ENCODE measurements at places on chromosomes 4 and X.

DNA sequence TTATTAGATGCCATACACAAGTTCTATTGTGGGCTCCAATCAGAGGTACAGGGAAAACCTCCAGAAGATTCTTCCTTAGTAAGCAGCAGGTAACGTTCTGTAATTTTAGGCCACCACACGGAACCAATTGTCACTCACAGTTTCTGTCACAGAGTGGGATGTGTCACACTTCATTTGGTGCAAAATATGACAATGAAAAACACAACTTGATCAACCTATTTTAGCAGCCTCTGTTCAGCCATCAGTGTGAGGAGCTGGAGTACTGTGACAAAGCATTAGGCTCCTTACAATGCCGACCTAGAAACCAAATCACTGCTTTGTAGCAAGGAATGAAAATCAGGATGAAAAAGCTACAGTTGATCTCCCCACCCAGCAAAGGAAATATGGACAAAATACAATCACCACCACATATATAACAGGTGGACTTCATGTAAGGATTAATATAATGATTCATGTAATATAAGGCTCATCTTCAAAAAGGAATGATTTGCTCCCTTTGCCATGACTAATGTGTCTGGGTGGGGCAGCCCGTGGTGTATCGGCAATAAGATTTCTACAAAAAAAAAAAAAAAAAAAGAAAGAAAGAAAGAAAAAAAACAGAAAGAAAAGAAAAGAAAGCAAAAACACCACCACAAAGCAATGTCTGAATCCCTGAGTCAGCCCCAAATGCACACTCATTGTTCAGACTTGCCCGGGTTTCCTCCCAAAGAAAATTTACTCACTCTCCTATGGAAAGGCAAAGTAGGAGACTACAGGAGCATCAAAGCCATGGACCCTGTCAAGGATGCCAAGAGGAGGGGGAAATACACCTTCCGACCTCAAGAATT lies 36.0 kb downstream of the SLC9A7 start:
- DNase-seq: no peak

GRCh38 chrX:11739776-11740175 lies 18.3 kb upstream of the MSL3 start:
- DNase-seq: no peak

- no peak for DNase-seq
Measured at GRCh38 chr4:153028535-153028934, 92.4 kb downstream of the FHDC1 start.

- no peak for DNase-seq
Measured at GRCh38 chr4:159983082-159983481, 880.2 kb downstream of the RAPGEF2 start.

Measured in WTC11 (cell line).